NCI-H2029 treated with DMSO at 0.1 percent for 48 hours (cell line): ENCODE measurements at places on chromosomes 12 and 14.

DNA sequence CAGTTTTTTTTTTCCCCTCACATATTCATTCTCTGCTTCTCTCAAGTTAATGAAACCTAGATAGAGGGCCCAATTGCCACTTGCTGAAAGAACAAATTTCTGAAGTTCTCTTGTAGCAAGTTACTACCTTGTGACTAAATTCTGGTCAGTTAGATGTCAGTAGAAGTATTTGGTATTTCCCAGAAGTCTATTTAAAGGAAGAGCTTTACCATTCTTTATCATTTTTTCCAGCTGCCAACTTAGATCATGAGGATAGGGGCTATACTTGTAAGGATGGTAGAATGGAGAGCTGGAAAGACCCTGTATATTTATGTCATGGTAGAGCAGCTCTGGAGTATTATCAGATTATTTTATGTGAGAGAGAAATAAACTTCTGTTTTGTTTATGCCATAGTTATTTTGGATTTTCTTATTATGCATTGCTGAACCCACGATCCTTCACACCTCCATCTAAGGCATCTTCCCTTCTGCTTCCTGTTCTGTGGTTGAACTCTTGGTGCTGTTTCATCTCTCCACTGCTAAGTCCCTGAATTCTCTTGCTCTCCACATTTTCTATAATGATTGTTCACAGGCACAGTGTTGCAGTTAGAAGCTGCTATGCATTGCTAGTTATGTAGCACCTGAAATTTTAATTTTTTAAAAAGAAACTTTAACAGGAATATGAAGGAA, 25.9 kb downstream of the FUT8 start:
- DNase-seq = no peak

GRCh38 chr12:94203181-94203546, 54.8 kb downstream of the PLXNC1 start:
- no peak for DNase-seq

DNA sequence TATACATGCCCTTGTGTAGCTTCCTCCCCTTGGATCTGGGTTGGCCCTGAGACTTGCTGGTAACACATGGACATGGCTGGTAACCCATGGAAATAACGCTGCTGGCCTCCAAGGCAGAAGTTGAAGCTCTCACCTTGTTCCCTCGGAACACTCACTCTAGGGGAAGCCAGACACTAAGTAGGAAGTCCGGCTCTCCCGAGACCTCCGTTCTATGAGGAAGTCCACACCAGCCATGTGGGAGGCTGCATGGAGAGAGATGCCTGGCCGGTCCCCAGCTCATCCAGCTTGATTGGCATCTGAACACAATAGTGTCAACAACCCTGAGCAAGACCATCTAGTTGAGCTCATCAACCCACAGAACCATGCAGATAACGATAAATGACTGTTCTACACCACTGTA, 39.7 kb upstream of the VRK1 start:
- DNase-seq = no peak

DNA sequence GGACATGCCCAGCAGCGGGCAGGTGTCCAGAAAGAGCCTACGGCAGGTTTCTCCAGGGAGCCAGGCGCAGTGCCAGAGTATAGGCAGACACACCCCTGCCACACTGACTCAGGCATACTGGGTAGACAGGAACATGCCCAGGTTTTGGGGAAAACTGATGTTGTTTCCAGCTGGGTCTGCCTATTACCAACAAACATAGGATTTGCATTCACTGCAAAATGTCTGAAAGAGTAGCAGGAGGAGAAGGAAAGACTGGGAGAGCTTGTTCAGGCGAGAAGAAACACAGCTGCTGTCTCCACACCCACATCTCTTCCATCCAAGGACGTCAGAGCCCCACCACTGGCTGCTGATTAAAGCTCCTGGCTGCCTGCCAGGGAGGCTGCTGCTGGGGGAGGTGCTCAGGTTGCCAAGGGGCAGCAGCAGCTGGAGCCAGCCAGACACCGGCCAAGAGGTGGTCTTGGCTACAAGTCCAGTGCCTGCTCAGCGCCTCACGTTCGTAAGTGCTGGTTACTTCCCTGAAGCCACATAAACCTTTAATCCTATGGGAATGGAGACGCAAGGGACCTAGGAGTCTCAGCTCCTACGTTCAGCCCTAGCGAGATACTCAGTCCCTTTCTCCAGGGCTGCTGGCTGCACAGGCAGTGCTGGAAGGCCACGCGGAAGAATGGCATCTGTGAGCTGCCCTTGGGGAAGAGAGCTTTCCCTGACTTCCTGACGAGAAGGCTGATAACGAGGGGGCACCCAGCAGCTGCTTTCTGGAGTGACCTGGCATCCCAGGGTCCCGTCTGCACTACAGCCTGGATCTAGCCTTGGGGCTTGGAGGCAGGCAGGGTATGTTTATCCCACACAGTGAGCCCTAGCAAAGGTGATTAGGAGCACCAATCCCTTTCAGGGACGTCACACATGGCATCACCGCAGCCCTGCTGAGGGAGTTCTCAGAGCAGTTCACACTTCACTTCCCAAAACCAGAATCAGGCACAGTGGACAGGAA, 58.1 kb downstream of the PLEKHG3 start:
- peak; percentile 52 for DNase-seq

GRCh38 chr12:4147031-4147481, 126.5 kb upstream of the CCND2 start:
- DNase-seq = no peak

- DNase-seq = peak; percentile 97
Measured at GRCh38 chr12:122111089-122111641, 32.6 kb downstream of the MLXIP start.

- DNase-seq = no peak
Measured at GRCh38 chr14:22329371-22329770, 259.7 kb downstream of the DAD1 start.

GRCh38 chr14:45051180-45051579, 32.7 kb upstream of the PRPF39 start:
- no peak for DNase-seq

DNA sequence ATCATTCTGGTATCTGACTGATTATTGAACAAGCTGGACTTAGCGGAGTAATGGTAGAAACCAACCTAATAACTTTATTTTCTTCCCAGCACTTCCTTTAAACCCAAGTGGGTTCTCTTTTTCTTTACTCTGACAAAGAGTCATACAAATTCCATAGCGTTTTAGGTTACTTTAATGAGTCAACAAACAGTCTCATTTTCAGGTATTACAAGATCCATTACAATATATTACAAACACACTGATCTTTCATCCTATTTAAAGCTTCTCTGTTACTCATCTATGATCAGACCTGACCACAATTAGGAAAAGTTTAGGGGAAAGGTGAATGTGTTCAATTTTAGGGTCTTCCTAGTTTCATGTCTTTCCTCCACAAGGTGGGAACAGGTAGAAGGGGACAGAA, 39.4 kb upstream of the PTPRQ start:
- no peak for DNase-seq

DNA sequence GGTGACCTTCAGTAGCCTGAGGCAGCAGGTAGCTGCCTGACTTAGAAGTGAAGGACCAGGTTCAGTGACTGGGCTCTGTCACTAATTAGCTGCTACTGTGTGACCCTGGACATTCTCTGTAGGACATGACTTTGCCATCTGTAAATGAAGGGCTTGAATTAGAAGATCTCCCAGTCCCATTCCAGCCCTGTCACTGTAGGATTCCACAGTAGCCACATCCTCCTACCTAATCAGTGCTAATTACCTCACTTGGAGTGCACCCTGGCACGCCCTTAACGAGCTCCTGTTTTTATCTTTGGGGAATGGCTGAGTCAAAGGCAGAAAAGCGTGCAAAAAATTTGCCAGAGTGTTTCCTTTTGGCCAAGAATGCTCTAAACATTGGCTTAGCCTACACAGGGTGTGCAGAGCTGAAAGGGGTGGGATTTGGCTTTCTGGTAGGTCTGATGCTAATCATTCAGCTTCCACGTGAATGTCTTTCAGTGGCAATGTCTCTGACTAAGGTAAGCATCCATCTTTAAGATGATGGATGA, 6.8 kb downstream of the NTF3 start:
- DNase-seq = no peak

GRCh38 chr12:11730299-11731041, 81.0 kb downstream of the ETV6 start:
- DNase-seq = peak; percentile 82

- no peak for DNase-seq
Measured at GRCh38 chr14:76463105-76463504, 87.2 kb downstream of the ESRRB start.

GRCh38 chr14:31320922-31321766, 99.2 kb downstream of the HEATR5A start:
- no peak for DNase-seq

GRCh38 chr12:71652656-71653055, 11.0 kb downstream of the ZFC3H1 start:
- DNase-seq = no peak

- DNase-seq = no peak
Measured at GRCh38 chr14:89187501-89187900, 229.5 kb downstream of the FOXN3 start.

DNA sequence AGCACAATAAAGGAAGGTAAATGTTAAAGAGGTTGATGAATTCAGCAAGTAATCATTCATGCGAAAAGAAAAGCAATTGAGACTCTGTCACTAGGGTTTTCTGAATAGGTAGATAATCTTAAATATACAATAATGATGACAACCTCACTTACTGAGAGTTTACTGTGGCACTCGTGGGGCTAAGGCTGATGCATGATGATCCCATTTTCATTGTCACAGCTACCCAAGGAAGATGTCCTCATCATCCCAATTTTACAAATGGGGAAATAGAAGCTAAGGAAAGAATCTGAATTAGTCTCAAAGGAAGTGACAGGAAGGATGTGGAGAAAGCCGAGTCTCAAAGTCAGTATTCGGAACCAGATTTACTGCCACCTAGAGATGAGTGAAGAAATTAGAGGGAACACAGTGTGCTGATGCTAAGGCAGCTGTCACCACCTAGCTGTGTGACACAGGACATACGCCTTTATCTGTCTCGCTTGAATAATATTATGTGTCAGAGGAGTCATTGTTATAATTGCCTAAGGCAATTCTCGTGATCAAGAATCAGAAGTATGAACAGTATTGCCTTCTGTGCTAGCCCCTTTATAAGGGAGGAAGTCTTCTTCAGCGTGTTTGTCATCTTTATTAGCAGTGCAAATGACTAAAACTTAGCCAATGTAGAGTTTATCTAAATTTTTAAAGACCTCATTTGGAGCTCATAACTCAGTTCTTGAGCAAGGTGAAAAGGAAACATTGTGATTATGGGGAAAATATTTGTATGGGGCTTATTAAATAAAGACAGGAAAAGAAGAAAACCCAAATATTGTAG, 63.2 kb downstream of the ERGIC2 start:
- DNase-seq = peak; percentile 44

GRCh38 chr12:132355742-132356681, 26.6 kb upstream of the GALNT9 start:
- DNase-seq = no peak

GRCh38 chr12:96502477-96502876, 13.1 kb downstream of the CFAP54 start:
- no peak for DNase-seq

GRCh38 chr14:101628975-101629374, 67.7 kb downstream of the DIO3 start:
- no peak for DNase-seq

GRCh38 chr12:52879394-52880351, 25.2 kb downstream of the KRT8 start:
- peak; percentile 77 for DNase-seq

GRCh38 chr14:34593740-34594375, 36.1 kb downstream of the SNX6 start:
- DNase-seq = no peak

- DNase-seq = no peak
Measured at GRCh38 chr12:89156340-89156739, 196.0 kb downstream of the DUSP6 start.

GRCh38 chr12:89880690-89881350, 172.2 kb upstream of the ATP2B1 start:
- DNase-seq = no peak

DNA sequence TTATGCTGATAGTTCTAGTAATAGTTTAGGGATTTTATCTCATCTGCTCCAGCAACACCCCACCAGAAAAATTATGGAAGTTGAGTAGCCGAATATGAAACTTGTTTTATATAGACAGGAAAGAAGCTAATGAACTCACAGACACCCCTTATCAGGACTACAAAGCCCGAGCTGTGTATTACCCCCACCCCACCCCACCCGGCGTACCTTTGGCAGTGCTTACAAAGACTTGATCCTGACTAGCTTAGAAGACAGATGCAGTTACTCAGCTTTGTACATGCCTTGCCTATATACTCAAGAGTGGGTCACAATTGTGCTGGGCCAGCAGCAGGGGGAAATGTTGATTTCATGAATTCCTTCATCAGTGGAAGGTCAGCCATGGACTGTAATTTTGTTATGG, 22.4 kb downstream of the PROX2 start:
- no peak for DNase-seq

DNA sequence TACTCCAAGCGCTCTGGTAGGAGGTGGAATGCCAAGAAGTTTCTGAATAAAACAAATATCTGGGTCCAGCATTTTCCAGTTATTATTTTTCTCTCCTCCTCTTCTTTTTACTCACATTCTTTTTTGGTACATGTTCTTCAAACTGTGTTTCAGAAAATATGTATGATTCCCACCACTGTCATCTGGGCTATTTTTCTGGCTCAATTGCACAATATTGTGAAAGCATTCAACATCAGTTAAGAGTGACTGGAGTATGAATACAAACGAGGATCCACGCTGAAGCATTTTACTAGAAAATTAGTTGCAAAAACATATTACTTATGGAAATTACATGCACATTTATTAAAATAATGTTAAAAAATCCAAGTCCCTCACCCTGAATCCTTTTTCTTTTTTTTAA, 61.5 kb downstream of the KCNMB4 start:
- no peak for DNase-seq

DNA sequence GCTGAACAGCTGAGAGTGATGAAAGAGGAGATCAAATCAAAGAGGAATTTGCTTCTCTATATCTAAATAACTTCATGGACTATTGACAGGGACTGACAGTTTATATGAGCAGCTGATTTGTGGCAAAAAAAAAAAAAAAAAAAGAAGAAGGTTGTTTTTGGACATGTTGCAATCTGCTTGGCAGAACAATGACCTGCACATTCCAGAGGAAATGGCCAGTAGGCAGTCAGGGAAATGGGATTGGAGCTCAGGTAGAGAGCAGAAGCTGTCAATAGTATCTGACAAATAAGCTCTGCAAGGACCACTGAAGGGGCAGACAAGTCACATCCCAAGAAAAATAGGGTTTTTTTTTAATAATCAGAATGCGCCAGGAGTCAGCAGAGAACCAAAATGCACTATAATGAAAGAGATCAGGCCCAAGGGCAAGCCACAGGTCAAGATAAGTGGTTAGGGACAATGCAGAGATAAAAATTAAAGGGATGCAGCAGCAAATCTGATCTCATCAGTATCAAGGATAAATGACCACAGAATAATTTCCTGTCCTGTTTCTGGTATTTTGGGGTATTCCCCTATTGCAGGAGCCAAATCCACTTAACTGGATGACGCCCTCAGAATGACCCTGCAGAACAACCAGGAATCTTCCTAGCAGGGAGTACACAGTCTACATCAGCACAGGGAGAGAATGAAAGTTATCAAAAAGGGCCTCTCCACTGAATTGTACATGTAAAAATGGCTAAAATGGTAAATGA, 22.6 kb upstream of the DUSP16 start:
- DNase-seq = no peak

GRCh38 chr12:27824126-27824842, 44.2 kb upstream of the MANSC4 start:
- no peak for DNase-seq
